Stimulated activated CD4-positive, alpha-beta T cell treated with anti-CD3 and anti-CD28 coated beads, Interleukin-1b, Interleukin-23, amount 100 ng/mL, for 24 hours (primary cell): ENCODE measurements at places on chromosomes 1 and 21.

GRCh38 chr1:235225299-235225698, 64.2 kb upstream of the RBM34 start:
- DNase-seq: no peak

- DNase-seq: no peak
Observed at GRCh38 chr1:56564615-56565014, 14.7 kb downstream of the PLPP3 start.

- DNase-seq: no peak
Observed at GRCh38 chr1:202551683-202552082, 158.6 kb downstream of the SYT2 start.

- DNase-seq: no peak
Observed at GRCh38 chr21:24278711-24279110, 1328.6 kb downstream of the MRPL39 start.

DNA sequence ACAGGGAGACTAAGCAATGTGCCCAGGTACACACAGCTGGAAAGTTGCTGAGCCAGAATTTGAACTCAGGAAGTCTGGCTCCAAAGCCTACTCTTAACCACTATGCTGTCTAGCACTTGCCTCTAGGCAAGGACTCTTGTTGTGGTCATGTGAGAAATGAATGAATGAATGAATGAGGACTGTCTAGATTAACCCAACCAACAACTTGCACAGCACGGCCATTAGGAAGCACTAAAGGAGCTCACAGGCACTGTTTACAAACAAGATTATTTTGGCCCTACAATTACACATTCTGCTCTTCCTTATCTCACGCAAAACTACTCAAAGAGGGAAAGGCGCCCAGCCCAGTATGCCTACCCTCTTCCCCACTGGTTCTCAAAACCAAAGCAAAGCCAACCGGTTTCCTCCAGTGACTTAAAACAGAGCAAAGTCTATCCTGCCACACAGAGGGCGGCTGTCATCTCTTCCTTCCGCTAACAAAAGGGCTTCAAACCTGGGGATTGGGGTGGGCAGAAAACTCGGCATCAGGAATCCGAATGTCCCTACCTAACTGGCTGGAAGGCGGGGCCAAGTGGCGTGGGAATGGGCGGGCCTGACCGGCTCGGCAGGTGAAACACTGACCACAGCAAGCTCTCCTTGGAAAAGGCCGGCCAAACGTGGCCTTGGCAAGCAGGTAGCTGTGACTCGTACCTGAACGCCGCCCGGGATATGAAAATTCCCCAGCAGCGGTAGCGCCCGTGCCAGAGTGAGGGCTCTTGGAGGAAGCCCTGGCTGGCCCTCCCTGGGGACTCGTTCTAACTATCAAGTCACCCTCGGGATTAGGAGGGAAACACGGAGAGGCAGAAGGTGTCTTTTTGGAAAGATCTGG, 948 bp downstream of the STK40 start:
- no peak for DNase-seq

- DNase-seq: no peak
Observed at GRCh38 chr1:60903591-60903990, 178.8 kb upstream of the NFIA start.

DNA sequence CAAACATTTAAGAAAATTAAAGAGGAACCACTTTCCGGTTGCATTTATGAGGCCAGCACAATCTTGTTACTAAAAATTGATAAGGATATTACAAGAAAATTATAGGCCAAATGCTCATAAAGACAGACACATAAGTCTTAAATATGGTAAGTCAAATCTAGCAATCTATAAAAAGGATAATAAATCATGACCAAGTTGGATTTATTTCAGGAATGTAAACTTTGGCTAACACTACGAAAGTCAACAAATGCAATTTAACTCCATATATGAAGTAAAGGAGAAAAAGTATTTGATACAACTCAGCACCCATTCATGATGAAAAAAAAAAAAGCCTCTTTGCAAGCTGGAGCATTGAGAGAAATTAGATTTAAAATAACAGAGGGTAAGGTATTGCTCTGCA, 6.3 kb downstream of the HHAT start:
- DNase-seq: no peak

DNA sequence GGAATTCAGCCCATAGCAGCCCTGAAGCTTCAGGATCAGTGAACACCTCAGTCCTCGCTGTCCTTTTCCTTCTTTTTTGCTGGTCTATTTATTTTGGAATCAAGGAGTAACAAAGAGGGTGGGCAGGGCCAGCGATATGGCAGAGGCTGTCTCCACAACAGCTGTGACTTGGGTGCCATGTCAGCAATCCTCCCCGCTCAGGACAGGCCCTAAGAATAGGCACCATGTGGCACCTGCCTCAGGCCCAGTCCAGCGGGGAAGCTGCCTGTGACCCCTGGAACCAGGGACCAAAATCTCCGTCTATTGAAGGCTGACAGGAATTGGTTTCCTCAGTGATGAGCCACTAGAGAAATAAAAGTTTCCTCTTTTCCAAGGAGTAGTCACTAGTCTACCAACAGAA, 58.6 kb upstream of the TNR start:
- no peak for DNase-seq

- no peak for DNase-seq
Observed at GRCh38 chr1:239446611-239447010, 60.2 kb downstream of the CHRM3 start.

DNA sequence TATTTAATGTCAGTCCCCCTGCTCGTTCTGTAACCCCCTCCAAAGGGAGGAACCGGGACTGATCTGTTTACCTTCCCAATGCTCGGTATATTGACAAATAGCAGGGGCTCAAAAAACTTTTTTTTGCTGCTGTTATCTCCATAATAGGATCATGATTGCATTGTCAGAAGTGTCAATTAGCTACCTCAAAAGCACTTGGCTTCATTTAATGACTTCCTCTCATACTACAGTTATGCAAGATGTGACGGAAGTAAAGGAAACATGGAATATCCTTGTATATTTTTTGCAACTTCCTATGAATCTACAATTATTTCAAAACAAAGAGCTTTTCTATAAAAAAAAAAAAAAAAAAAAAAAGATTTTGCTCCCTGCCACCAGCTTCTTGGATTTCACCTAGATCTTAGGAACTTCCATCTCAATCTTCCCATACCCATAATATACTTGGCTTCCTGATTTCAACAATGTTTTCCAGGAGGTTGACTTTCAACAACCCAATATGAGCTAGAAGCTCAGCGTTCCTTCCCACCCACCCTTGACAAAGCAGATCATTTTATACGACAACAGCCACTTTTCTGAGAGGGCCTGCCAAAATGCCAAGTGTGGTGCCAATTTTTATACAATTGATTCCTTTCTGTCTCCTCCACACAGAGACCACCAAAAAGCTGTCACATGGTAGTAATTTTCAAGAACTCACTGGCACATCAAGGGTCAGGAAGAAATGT, 71.7 kb downstream of the SETD4 start:
- no peak for DNase-seq
